ENCODE measurements at places on chromosomes 7 and 10.

- DNase-seq = no peak
Measured at GRCh38 chr10:97843281-97843671, 6.4 kb upstream of the GOLGA7B start.

DNA sequence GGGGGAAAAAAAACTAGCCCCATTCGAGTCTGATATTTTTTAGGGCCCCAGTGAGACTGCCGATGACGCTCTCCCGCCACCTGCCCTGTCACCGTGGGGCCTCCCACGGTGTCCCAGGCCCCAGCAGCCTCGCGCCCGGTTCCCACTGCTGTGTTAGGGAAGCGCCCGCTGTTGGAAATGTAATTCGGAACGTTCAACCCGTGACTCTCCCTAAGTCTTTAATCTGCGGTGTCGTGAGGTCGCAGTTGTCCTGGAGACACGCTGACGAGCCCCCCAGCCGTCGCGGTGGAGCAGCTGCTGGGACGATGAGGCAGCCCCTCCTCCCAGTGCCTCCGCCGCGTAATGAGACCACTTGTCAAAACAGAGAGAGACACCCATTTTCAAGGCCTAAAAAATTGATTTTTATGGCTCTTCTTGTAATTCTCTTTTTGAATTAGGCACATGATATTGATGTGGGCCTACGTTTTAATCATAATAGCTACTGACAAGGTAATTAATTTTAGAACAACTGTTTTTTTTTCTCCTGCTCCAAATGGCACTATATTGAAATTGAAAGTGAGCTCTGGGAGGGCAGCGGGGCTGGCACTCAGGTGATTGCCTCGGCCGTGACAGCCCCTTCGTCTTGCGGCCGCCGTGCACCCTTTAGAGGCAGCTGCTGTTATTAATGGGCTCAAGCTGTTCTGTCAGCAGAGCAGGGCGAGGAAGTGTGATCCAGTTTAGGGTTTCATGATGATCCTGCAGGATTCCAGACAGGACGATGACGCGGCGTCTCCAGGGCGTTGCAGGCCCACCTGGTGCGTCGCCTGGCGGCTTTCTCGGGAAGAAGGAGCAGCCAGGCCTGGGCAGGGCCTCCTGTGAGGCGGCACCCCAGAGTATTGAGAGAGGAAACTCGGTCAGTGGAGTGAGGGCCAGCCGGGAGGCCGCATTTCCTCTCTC lies 63.3 kb downstream of the NKX6-2 start:
- DNase-seq = no peak

- DNase-seq = no peak
Measured at GRCh38 chr7:70492625-70493024, 639.3 kb upstream of the GALNT17 start.

DNA sequence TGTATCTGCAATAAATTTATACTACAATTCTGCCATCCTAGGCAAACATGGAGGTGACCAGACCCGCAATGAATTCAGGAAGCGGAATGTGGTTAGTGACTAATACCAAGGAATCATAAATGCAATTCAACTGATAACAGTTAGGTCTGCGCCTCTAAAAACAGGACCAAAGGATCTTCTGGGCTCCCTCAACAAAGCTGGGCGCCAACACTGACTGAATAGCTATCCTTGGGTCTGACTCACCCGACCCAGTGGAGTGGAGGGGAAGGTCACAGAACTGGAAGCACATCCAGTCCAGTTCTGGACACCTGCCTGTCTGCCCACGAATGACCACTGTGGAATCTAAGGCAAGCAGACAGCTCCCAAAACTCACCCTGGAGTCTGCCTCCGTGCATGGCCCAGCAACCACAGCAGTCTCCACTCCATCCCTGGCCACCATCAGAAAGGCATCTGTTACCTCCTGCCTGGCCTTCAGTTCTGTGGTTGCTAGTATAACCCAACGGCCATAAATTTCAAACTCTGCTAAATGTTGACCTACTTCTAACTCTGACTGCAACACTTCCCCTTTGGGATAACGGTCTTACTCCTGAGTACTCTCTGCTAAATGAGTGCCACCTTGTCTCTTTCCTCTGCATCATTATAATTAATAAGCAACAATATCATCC lies 43.0 kb upstream of the DLX6 start:
- DNase-seq = no peak

GRCh38 chr10:93261089-93261488 lies 187.4 kb downstream of the CYP26A1 start:
- no peak for DNase-seq

All from NK-92 treated with Interleukin-12 subunit alpha and Interleukin-12 subunit beta, amount 100 ng/mL, for 24 hours (cell line).